ENCODE measurements at places on chromosomes 3 and 15.

DNA sequence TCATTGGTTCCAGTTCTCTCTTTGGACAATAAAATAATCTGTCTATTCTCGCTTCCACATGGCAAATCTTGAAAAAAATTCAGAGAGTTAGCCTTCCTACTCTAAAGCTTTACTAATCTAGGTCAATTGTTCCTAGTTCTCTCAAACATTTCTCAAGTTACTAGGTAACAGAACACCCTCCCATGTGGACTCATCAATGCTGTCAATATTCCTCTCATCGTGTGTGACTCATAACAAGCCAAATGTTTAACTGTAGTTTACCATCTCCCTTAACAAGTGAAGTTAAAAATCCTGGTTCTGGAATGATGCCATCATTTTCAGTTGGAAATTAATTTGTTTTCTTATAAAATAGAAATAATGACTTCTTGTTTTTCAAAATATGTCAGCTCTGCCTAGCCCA, 438.6 kb downstream of the ROBO1 start:
- no peak for DNase-seq

GRCh38 chr15:79602731-79603130, 170.6 kb downstream of the MINAR1 start:
- no peak for DNase-seq

DNA sequence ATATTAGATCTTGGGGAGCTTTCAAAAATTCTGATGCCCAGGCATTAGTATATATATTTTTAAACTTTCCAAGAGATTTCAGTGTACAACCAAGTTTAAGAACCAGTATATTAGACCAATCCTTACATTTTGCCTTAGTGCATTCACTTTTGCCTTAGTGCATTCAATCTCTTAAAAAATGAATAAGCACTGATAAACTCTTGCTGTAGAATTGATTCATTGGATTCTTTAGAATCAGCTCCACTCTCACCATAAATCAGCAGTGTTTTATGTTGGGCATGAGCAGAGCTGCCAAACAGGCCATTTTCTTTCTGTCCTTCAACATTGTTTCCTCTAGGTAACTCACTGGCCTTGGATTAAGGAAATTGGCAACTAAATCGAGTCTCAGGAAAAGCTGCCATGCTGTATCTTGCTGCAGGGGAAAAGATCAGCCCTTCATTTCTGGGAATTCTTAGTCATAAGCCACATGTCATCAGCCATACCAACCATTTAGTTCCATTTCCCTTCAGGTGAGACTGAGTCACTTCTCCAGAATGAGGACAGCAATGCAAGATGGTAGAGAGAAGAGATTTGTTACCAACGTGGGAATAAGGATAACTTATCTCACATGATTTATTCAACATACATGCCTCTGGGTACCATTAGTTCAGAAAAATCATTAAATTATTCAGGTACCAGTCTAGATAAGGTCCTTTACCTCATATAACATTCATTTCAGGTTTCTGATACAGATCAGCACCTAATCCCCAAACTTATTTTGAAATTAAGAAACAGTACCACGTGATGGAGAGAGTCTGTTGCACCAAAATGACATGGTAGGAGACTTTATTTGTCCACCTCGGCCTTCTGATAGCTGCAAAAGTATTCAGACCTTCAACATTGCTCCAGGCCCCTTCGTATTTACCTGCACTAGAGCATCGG, 192.5 kb downstream of the P3H2 start:
- no peak for DNase-seq

GRCh38 chr3:195522254-195523023, 20.7 kb downstream of the PPP1R2 start:
- no peak for DNase-seq

DNA sequence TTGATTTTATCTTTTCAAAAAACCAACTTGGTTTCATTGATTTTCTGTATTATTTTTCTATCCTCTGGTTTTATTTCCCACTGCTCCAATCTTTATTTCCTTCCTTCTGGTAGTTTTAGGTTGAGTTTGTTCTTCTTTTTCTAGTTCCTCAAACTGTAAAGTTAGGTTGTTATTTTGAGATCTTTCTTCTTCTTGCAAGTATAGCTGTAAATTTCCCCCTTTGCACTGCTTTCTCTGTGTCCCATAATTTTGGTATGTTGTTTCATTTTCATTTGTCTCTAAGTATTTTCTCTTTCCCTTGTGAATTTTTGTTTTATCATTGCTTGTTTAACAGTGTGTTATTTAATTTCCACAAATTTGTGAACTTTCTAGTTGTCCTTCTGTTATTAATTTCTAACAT, 120.0 kb downstream of the PLD1 start:
- no peak for DNase-seq

DNA sequence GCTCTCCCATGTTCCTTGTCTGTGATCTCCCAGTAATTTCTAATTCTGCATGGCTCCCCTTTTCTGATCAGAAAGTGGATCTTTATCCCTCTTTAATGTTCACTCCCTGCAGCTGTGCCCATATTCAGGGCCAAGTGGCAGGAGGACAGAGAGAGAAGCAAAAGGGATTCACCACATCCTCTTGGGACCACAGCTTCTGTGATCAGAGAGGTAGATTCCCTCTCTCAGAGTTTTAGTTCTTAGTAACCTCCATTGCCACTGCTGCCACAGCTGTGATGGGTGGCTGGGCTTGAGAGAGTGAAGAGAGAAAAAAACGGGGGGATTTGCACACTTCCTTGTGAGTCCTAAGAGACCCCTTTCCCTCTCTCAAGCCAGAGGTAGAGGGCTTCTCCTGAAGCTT, 49.2 kb downstream of the GLCE start:
- no peak for DNase-seq

DNA sequence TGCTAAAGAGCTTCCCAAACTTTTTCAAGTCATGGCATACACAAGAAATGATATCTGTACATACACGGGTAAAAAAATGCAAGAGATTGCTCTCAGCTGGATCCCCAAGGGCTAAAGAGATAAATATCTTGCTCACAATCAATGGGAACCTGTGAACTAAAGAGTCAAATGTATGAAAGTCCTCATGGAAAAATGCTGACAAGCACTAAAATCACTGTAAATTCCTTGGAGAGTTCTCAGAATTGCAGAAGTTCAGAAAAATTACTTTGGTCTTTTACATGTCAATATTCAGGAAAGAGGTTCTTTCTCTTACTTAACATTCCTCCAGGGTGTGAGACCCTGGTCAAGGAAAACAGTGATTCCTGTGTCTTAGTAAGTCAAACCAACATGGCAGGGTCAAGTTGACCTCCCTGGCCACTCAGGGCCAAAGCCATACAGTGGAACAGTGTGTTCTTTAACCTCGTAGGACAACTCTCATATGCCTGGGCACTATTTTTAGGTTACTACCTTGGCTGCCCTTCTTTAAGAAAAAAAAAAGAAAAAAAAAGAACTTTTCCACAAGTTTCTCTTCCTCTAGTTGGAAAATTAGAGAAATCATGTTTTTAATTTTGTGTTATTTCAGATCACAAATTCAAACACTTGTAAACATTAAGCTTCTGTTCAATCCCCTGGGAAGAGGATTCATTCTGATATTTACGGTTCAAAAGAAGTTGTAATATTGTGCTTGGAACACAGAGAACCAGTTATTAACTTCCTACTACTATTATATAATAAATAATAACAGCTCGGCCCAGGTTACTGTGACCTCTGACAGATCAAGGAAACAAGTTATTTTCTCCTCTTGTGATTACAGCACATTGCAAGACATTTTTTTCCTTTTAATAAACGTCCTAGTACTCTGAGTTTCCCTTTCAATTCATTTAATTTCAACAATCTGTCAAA, 12.5 kb downstream of the SSR3 start:
- no peak for DNase-seq

DNA sequence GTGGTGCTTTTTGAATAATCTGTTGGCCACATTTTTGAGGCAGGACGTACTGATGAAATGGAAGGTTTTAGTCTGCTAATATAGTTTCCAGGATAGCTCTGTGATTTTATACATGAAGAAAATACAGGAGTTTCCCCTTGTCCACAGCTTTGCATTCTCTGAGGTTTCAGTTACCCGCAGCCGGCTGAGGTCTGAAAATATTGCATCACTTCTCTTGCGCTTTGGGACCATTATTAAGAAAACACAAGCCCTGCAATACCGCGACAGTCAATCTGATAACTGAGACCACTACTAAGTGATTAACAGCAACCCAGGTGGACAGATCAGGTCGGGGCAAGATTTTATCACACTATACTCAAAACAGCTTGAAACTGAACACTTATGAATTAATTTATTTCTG, 33.0 kb downstream of the BLM start:
- DNase-seq = no peak

- DNase-seq = no peak
Observed at GRCh38 chr3:14627815-14628214, 23.7 kb upstream of the CCDC174 start.

- DNase-seq = no peak
Observed at GRCh38 chr15:101013201-101013550, 94.0 kb downstream of the LRRK1 start.

GRCh38 chr3:45064512-45065372, 38.6 kb downstream of the CLEC3B start:
- DNase-seq = no peak

DNA sequence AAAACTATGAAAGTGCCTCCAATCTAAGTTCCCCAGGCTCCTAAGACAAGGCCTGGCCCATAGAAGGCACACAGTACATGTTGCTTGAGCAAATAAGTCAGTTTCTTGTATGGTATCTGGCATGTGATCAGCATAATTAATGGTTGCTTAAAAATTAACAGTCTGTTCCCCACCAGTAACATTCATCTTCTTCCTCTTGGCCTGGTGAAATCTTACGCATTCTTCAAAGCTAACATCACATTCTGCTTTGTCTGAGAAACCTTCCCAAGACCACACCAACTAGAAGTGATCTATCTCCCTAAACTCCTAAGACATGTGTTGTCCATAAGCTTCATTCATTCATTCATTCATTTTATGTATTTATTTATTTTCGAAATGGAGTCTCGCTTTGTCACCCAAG, 48.1 kb downstream of the LIPC start:
- DNase-seq = no peak

GRCh38 chr15:56094171-56094570, 100.8 kb upstream of the NEDD4 start:
- no peak for DNase-seq

- no peak for DNase-seq
Observed at GRCh38 chr3:181555681-181556080, 156.0 kb upstream of the SOX2 start.

DNA sequence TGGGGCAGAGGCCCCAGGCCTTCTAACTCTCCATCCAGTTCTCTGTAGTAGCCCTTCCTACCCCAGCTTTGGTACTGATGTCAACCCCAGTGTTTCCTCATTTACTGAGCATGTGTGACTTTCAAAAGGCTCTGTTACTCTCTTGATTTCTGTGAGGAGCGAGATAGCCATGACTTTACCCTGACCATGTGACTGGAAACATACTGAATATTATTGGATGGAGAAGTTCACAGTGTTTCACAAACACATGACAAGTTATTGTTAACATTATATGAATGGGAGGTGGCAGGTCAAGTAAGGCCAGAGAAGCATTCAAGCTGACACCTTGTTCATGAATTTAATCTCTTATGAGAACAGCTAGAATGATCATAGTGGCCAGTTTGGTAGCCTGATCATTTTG, 53.7 kb downstream of the MAGI1 start:
- no peak for DNase-seq

DNA sequence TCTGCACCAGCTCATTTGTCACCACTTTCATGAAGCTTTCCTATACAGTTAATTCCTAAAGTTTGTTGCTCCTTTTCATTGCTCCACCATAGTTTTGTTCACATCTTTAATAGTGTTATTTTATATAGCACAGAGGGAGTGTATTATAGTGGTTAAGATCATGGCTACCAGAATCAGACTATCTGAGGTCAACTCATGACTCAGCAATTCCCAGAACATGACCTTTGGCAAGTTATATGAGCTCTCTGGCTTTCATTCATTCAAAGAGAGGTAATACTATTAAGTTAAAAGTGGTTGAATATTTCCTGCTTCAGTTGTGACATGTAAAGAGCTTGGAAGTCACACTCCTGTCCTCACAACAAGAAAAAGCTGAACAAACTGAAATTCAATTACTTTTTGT, 1073.5 kb downstream of the NAALADL2 start:
- no peak for DNase-seq

- DNase-seq = no peak
Observed at GRCh38 chr3:55164191-55164590, 236.3 kb upstream of the LRTM1 start.

- DNase-seq = no peak
Observed at GRCh38 chr15:69275933-69276560, 22.7 kb upstream of the PAQR5 start.

DNA sequence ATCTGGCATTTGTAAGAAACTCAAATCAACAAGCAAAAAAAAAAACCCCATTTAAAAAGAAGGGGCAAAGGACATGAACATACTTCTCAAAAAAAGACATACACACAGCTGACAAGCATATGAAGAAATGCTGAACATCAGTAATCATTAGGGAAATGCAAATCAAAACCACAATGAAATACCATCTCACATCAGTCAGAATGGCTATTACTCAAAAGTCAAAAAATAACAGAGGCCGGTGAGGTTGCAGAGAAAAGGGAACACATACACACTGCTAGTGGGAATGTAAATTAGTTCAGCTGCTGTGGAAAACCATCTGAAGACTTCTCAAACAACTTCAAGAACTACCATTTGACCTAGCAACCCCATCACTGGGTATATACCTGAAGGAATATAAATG, 199.4 kb upstream of the THBS1 start:
- DNase-seq = no peak

DNA sequence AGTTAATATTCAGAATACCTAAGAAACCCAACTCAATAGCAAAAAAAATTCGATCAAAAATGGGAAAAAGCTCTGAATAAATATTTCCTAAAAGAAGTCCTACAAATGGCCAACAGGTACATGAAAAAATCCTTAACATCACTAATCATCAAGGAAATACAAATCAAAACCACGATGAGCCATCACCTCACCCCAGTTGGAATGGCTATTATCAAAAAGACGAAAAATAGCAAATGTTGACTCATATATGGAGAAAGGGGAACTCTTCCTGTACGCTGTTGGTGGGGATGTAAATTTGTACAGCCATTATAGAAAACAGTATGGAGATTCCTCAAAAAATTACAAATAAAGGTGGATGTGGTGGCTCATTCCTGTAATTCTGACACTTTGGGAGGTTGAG, 29.6 kb upstream of the SGO1 start:
- no peak for DNase-seq

Measured in right kidney (tissue), 9 donors.